Activated gamma-delta T cell (primary cell): ENCODE measurements at places on chromosomes 13 and 19.

DNA sequence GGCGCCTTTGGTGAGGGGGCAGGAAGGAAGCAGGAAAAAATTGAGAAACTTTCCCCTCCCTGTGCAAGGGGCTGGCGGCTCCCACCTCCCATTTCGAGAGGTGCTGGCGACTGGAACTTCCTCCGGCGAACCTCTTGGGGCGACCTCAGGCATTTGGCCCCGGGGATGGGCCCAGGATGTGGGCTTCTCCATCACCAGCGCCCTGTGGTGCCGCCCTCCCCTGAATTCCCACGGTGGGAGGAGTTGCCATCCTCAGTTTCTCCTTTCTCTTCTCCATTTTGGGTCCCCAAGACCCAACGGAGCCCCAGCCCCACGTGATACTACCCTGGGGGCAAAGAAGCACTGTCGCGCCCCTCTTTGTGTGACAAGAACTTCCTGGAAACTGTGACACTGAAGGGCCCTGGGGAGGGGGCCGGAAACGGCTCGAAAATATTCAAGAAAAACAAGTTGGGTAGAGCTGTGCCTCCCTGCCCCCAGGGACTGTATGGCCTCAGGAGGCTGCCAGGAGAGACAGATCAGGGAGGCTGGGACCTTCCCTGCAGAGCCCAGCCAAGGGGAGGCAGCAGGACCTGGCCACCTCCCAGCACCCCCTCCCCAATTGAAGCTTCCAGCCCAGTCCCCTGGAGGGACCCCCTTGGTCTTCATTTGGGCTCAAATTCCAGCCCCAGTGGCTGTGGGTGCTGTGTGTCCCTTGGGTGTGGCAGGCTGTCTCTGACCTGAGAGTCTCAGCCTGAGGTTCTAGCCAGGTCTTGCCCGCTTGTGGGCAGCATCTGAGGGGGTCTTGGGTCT lies 16.2 kb upstream of the AP1M2 start:
- no peak for DNase-seq

- DNase-seq, result no peak
Measured at GRCh38 chr19:10817291-10818038, 18.5 kb downstream of the TMED1 start.

GRCh38 chr13:59641261-59641660 lies 522.5 kb downstream of the DIAPH3 start:
- DNase-seq, result no peak

- DNase-seq, result peak; percentile 61
Measured at GRCh38 chr19:13162724-13163608, 12.8 kb downstream of the IER2 start.

GRCh38 chr13:32315238-32316027 lies at the start of the genes BRCA2 and ZAR1L:
BRCA2 (plus strand) TSS chr13:32315508; CDS start chr13:32316461, 953 bp downstream.
ZAR1L (minus strand) TSS chr13:32315363; CDS start chr13:32311925, 3,438 bp downstream.
- DNase-seq, result peak; percentile 79

GRCh38 chr19:16821081-16821480 lies 8.1 kb upstream of the SIN3B start:
- DNase-seq, result no peak

- DNase-seq, result no peak
Measured at GRCh38 chr13:102968572-102969228, 97.5 kb downstream of the SLC10A2 start.

- DNase-seq, result no peak
Measured at GRCh38 chr13:111508164-111508870, 187.9 kb downstream of the TEX29 start.

DNA sequence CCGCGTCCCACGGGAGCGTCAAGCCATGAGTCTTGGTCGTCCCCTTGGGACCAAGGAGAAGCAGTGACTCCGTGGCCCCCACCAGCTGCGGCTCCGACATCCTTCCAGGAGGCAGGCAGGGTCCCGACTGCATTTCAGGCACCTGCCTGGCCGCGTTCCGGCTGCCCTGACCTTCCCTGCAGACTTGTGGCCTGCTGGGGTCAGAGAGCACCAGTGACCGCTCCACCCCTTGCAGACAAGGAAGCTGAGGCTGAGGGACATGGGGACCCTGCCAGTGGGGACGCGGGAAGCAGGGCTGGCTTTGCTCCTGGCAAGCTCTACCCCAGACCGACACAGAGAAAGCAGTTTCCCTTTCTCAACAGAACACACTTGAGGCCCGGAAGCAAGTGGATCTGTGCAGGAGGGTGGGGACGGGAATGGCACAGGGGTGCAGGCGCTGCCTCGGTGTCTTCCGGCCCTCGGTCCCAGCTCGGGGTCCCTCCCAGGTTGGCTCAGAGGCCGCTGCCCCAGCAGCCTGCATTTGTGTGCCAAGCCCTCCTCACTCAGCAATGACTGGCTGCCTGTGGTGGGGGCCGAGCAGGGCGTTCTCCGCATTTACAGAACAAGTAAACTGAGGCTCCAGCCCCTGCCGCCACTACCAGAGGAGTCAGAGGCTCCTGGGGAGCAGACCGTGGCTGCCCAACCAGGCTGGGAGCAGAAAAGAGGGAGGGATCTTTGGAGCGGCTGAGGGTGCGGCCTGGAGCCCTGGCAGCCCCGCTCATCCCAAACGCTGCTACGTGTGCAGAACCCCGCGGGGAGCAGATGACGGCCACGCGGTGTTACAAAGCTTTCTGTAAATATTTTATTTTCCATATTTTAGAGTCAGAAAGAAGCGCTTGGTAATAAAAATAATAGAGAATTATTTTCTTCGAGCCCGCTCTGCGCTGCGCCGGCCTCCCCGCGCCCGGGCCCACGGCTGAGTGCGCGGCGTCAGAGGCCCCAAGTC lies 43.9 kb downstream of the GAS6 start:
- DNase-seq, result no peak

DNA sequence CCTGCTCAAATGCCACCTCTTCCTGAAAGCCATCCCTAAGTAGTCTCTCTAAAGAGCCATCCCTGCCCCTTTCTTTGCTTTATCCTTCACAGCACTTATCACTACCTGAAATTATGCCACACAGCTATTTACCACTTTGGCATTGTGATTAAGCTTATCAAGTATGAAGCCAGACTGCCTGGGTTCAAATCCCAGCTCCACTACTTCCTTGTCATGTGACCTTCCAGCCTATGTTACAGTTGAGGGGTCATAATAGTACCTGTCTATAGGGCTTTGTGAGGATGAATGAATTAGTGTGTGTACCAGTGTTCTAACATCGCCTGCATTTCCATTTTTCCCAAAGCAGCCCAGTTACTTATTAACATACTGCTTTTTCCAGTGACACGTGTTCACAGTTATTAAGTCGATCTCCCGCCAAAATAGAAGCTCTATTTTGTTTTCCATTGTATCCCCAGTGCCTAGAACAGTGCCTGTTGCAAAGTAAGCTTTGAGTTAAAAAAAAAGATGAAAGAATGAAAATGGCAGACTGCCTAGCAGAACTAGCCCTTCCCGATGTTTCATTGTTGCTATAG lies 32.8 kb downstream of the ZSWIM9 start:
- no peak for DNase-seq

- DNase-seq, result no peak
Measured at GRCh38 chr13:60164234-60164889, 634 bp upstream of the DIAPH3 start.

DNA sequence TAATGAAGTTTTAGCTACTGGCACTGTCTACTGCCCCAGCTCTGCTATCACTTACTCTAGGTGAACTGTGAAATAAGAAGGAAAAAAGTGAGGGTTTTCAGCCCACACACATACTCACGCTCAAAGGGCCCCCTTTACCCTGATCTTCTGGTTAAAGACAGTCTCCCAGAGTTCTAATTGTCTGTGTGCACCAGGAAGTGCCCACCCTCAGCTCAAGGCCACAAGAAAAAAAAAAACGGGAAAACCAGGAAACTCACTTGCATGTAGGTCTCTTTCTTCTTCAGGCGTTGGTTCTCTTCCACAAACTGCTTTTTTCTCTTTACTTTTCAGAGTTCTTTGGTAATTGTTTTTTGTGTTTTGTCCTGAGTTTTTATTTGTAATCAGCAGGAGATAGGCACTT lies 22.1 kb downstream of the RAP2A start:
- DNase-seq, result no peak

- no peak for DNase-seq
Measured at GRCh38 chr19:30344446-30345425, 27.4 kb upstream of the ZNF536 start.

DNA sequence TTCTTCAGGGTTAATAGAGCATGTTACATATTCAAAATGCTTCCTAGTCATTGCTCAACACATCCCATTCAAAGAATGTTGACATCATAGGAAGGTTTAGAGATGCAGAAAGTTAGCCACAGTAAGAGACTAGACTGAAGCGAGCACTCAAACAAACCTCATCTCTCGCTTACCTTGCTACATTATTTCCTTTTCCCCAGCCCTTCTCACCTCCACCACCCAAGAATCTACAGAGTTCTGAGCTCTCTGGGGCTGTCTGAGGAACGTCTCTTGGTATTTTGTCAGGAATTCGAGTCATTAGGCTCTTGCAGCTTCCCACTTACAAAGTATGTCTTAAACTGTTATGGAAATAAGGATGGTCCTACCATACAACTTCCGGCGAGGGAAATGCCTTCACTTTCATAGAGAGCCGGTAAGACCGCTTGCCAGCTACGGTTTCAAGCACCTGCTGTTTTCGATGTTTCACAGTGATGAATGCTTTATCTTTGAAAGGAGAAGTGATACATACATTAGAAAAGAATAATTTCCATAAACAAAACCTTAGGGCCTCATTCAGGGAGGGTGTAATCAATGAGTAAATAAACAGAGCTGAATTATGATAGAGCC lies 65.1 kb downstream of the FLT1 start:
- DNase-seq, result no peak

GRCh38 chr13:36804588-36804987 lies 14.4 kb upstream of the RFXAP start:
- DNase-seq, result no peak

DNA sequence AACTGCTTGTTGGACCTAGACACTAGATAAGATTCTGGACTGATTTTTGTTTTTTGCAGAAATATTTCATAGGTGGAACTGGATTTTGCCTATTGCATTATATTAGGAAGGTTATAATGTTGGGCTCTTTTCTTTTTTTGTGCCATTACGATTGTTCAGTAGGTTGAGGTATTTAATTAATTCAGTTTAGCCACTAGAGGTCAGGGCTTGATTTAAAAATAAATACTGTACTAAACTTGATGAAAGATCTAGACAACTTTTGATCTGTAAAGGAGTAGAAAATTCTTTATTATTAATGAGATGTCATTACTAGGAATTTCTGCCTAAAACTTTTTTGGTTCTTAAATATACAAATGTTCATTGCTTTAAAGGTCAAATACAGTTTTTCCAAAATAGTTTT lies 15.2 kb upstream of the SUPT20H start:
- no peak for DNase-seq

GRCh38 chr13:31036731-31037695 lies 104.6 kb downstream of the TEX26 start:
- no peak for DNase-seq

DNA sequence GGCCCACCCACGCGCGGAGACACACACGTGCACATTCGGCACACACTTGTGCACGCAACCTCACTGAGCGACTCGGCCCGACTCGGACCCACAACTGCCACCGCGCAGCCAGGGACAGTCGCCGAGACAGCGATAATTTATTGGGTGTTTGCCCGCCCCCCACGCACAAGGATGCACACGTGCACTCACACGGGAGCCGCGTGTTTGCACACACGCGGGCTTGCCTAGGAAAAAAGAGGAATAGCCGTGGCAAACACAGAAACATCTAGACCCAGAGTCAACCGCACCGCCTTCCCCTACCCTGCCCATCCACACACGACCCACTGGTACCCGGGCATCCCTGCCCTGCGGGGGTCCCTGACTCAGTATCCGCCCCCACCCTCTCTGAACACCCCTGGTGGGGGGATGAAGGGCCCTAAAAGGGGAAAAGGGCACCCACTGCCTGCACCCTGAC lies 1.1 kb upstream of the SSBP4 start:
- DNase-seq, result no peak
